Stimulated activated CD4-positive, alpha-beta T cell treated with anti-CD3 and anti-CD28 coated beads, TNF-alpha, amount 100 ng/mL, for 48 hours (primary cell): ENCODE measurements at places on chromosomes 12 and 14.

- DNase-seq: no peak
Observed at GRCh38 chr14:90740946-90741681, 75.1 kb downstream of the TTC7B start.

GRCh38 chr14:52913271-52913670, 37.6 kb downstream of the FERMT2 start:
- no peak for DNase-seq

- DNase-seq: peak; percentile 72
Observed at GRCh38 chr14:23071244-23071920, 14.1 kb upstream of the CDH24 start.

DNA sequence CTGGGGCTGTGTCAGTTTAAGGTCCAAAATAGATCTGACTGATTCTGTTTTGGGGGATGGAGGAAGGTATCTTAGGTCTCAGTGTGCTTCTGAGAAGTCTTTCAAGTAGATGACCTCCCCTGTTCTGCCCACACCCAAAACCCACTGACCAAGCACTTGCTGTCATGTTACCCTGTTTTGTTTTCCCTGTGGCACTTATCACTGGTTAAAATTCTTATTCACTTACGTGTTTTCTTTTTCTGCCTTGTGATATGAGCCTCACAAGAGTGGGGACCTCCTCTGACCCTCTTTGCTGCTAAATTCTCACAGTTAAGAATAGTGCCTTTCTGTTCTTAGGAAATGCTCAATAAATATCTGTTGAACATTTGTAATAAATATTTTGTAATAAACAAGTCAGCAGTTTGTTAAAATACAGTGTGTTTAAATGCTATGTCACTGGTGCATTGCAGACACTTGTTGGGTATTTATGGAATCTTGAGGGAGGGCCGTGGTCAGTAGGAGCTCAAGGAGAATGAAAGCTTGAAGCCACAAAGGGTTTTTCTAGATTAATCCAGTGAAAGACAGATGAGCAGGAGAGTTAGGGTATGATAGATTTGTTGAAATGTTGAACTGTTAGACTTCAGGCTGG, 20.9 kb downstream of the PLEKHA5 start:
- no peak for DNase-seq

GRCh38 chr14:99589651-99590530, 14.1 kb downstream of the CCDC85C start:
- no peak for DNase-seq

DNA sequence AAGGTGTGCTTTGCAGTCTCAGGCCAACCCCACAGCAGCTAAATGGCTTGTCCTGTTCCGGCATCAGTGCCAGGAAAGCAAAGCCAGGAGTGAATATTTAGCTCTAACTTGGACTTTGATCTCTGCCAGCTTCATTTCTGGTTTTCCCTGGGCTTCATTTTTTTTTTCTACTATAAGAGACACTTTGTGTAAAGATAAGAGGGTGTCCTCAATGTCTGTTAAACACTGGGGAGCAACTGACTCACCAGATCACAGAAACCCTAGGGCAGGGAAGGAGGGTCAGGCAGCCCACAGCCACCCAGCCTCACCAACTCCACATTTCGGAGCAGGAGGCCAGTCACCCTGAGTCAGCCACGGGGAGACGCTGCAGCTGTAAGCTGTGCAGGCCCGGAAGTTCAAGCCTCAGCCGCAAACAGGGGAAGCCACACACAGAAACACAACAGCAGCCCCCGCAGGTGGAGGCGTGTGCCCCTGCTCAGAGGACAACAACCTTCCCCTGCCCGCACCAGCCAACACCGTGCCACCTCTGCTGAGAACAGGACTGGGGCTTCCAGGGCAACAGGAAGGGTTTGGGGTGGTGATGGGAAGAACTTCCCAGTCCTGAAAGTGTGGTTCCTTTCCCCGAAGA, 6.3 kb downstream of the TNFRSF1A start:
- DNase-seq: peak; percentile 76

DNA sequence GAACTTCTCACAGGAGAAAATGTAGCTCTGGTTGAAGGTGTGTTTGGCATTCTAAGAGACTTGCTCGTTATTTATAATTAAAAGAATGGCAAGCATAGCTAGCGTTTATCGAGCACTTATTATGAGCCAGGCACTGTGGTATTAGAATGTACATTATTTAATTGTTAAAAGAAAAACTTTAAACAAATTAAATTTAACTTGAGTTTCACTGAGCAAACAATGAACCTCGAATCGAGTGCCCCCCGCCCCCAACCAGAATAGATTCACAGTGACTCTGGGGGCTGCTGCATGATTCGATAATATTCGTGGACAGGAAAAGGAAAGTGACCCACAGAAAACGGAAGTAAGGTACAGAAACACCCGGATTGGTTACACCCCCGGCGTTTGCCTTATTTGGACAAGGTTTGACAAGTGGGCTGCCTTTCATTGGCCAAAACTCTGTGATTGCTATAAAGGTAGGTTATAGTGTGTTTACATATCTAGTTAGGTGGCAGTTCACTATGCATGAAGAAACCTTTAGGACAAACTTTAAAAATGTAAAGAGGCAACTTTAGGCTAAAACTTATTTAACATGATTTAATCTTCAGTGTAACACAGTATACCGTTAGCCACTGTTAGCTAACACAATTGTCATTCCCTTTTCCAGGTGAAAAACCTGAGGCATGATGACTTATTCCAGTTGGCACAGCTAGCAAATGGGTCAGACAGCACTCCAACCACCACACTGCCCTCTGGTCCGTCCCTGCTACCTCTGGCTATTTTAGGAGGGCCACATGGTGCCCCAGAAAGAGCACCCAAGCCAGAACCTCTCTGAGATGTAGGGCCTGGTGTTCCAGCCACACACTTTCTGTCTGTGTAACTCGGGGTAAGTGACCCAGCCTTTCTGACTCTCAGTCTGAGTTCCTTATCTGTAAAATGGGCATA, 7.1 kb downstream of the SCNN1A start:
- no peak for DNase-seq

DNA sequence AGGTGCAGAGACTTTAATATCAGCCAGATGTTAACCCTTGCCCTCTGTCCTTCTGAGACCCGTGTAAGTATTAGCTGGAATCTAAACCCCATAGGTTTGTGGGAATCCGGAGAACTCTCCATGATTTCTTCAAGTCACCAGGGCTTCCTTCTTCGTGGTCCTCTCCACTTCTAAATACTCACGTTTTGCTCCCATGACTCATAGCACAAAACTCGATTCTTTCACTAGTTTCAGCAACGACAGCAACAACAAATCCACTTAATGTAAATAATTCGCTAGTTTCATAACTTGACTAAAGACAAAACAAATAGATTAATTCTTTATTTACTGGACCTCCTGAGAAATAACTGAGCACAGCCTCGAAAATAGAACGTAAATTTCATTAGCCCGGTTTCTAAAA, 4.4 kb upstream of the CLEC2A start:
- no peak for DNase-seq

DNA sequence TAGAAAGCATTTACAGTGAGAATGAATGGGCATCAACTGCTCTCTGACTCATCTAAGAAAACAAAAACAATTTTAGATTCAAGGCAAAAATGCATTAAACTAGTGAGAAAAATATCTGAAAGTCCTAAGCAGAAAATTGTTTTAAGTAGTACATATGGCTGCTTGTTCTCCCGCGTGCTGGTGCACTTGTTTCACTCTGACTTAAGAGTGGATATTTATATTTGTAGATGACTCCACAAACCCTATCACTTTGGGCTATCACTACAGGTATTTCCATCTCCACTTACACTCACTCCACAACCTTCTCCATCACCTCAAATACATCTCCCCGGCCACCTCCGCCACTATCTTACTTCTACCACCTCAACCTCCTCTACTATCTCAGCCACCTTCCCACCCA, 253.9 kb upstream of the EGLN3 start:
- DNase-seq: no peak

DNA sequence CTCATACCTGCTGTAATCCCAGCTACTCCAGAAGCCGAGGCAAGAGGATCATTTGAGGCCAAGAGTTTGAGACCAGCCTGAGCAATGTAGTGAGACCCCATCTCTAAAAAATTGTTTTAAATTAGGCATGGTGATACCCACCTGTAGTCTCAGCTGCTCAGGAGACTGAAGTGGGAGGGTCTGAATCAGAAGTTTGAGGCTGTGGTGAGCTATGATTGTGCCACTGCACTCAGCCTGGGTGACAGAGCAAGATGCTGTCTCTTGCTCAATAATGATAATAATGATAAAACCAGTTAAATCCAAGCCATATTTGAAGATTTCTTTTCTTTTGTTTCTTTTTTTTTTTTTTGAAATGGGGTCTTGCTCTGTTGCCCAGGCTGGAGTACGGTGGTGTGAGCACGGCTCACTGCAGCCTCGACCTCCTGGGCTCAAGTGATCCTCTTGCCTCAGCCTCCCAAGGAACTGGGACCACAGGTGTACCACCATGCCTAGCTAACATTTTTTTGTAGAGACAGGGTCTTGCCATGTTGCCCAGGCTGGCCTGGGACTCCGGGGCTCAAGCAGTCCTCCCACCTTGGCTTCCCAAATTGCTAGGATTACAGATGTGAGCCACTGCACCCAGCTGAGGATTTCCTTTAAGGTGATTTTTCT, 12.8 kb downstream of the PSMA6 start:
- no peak for DNase-seq

GRCh38 chr14:91185721-91186120, 58.8 kb downstream of the GPR68 start:
- no peak for DNase-seq

- no peak for DNase-seq
Observed at GRCh38 chr12:91349476-91349875, 166.9 kb upstream of the DCN start.

DNA sequence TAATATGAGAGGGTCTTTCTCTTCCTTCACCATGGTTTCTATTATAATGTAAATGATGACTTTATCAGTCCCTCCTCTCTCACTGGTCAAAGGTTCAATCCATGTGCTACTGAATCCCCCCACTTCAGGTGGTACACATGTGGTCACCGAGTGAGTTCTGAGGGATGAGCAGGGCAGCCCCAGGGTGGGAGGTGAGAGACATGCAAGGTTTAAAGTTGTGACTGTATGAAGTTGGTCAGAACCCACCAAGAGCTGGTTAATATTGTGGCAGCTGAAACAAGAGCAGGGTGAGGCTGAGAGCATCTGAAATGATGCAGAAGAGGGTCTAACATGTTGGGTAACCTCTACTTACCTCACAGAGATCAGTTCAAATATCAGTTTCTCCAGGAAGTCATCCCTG, 444.7 kb upstream of the FBXO33 start:
- DNase-seq: no peak

DNA sequence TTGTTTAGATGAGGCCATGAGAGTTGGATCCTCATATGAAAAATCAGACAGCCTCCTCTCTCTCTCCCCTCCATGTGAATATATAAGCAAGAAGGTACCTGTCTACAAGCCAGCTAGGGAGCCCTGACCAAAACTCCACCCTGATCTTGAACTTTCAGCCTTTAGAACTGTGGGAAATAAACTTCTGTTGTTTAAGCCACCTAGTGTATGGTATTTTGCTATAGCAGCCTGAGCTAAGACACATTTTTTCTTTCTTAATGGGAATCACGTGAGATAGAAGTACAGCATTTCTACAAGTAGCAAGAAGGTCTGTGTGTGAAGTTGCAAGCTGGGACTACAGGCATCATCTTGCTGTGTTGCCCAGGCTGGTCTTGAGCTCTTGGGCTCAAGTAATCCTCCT, 16.3 kb upstream of the ABHD12B start:
- no peak for DNase-seq

GRCh38 chr12:124581307-124582107, 14.1 kb upstream of the NCOR2 start:
- no peak for DNase-seq

DNA sequence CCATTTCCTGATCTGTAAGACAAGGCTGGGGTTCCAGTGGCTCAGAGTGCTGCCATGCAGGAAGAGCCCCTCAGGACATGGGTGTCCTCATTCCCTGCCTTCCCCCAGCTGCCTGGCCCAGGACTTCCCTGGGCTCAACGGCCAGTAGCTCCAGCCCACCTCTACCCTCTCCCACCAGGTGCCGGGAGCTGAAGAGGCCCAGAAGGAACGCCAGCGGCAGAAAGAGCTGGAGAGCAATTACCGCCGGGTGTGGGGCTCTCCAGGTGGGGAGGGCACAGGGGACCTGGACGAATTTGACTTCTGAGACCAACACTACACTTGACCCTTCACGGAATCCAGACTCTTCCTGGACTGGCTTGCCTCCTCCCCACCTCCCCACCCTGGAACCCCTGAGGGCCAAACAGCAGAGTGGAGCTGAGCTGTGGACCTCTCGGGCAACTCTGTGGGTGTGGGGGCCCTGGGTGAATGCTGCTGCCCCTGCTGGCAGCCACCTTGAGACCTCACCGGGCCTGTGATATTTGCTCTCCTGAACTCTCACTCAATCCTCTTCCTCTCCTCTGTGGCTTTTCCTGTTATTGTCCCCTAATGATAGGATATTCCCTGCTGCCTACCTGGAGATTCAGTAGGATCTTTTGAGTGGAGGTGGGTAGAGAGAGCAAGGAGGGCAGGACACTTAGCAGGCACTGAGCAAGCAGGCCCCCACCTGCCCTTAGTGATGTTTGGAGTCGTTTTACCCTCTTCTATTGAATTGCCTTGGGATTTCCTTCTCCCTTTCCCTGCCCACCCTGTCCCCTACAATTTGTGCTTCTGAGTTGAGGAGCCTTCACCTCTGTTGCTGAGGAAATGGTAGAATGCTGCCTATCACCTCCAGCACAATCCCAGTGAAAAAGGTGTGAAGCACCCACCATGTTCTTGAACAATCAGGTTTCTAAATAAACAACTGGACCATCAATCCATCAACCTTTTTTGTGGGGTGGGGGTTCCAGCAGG, 17.6 kb downstream of the AGAP2 start:
- DNase-seq: no peak

DNA sequence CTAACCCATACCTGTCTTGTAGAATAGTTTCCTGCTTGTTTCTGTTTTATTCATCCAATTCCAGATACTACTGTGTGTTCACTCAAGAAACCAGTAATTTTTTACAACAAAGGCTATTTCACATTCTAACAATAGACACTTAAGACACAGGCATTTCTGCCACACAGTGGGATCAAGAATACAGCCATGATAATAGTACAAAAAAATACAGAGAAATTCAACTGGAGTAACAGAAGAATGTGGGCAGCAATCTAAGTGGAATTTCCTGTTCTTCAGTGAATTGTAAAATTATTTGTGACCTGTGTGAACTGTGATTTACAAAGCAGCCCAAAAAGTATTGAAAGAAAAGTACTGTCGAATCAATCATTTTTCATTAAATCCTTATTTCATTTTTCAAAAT, 282.9 kb downstream of the CCER1 start:
- DNase-seq: no peak

- DNase-seq: no peak
Observed at GRCh38 chr12:119398190-119398589, 63.7 kb downstream of the CCDC60 start.

DNA sequence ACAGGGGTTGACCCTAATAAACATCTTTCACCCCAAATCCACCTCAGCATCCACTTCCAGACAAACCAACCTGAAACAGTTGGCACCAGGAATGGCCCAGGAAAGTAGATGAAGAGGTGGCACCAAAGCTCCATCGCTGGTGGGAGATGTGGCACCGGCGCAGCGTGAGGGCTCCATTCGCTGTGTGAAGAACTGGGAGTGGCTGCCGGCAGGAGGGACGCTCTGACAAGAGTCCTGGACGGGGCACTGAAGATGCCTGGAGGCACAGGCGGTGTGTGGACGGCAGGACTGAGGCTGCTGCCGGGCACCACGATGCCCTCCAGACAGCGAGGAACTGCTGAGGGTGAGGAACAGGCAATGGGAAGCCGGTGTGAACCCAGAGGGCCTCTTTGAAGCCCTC, 29.3 kb downstream of the DIO3 start:
- no peak for DNase-seq

GRCh38 chr14:59679872-59680271, 103.3 kb upstream of the CCDC175 start:
- no peak for DNase-seq

- no peak for DNase-seq
Observed at GRCh38 chr14:57834001-57834598, 31.8 kb downstream of the SLC35F4 start.
